ENCODE measurements at places on chromosomes 7 and 10.

- DNase-seq = no peak
These were observed 86.7 kb downstream of the MICU1 start for GRCh38 chr10:72539137-72539536.

DNA sequence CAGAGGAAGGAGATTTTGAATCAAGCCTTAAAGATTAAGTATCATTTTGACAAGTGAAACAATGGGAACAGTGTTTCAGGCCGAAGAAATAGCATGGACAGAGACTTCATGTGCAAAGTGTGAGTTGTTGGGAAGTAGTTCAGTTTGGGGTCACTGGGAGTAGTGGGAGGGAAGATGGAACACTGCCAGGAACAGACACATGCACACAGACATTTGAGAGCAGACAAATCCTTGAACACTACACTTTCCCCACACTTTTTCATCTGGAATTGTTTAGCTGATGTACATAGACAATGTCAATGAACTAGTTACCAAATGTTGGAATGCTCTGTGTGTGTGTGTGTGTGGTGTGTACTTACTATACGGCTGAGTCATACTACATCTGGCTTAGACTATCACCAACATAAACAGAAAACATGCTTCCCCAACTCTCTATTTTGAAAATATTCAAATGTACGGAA lies 52.4 kb upstream of the LRRC17 start:
- no peak for DNase-seq

GRCh38 chr7:31304446-31304845 lies 36.1 kb downstream of the NEUROD6 start:
- DNase-seq = no peak

DNA sequence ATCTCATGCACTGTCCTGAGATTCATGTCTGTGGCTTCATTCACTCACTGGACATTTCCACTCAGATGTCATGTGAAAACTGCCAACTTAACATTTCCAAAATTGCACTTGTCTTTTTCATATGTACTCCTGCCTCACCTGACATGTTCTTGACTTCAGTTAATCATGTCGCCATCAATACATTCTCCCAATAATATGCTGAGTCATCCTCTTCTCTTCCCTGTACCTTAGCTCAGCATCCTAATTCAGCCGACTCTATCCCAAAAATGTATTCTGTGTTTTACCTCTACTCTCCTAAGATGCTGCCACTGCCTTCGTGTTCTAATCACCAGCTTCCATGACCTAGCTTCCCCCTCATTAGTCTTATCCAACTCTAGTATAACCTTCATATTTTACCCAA lies 93.9 kb upstream of the GNAI1 start:
- DNase-seq = no peak

GRCh38 chr7:129949292-129950133 lies 3.2 kb downstream of the UBE2H start:
- no peak for DNase-seq
